ENCODE measurements at places on chromosomes 2 and 18.

DNA sequence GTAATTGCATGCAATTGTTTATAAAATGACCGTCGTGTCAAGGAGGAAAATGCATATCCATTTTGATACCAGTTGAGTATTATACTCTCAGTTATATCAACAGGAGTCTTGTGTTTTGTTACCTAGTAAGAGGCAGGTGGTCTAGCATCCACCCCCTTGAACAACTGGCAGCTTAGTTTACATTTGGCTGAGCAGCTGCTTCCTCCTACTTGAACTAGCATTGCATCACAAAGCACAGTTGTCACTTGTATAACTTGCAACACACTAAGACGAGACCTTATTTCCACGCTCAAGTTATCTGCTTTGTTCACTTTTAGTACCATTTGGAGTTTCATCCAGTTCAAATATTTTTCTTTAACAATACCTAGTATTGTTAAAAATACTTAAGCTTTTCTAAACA, 75.4 kb upstream of the UBE2E3 start:
- H3K36me3 ChIP-seq, result no peaks in the 10 kb centered on the region
- DNase-seq, result no peak
- H3K4me1 ChIP-seq, result no peaks in the 10 kb centered on the region
- peaks cover 59% of the 10 kb centered on the region for H3K27me3 ChIP-seq

GRCh38 chr2:55133467-55134315, 83.4 kb upstream of the RTN4 start:
- peak overlapping the region; percentile 93 for H3K27ac ChIP-seq
- peak overlapping the region; percentile 64 for H3K4me3 ChIP-seq
- peak; percentile 53 for DNase-seq
- peaks cover 16% of the 10 kb centered on the region for H3K4me1 ChIP-seq
- H3K27me3 ChIP-seq, result no peaks in the 10 kb centered on the region

DNA sequence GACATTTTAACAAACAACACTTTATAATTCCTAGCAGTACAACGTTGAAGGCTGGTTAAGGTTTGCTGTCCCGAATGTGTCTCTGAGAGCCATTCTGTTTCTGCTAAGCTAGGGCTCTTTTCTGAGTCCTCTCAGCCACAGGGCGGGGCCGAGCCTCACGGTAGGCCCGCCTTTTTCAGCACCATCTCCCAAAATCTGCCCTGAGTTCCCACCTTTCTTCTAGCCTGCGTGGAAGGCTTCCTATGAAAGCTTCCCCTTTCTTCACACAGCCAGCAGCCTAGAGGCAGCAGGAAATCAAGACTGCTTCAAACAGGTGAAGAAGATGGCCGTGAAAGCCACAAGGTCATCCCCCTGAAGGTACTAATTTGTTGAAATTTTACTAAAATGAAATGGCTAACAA, 255.5 kb downstream of the CDH2 start:
- no peaks in the 10 kb centered on the region for H3K36me3 ChIP-seq
- H3K4me3 ChIP-seq, result no peak overlapping the region
- H3K27ac ChIP-seq, result no peak overlapping the region

GRCh38 chr2:43086451-43087221, 139.8 kb downstream of the ZFP36L2 start:
- no peaks in the 10 kb centered on the region for H3K27me3 ChIP-seq
- H3K36me3 ChIP-seq, result peaks cover 2% of the 10 kb centered on the region

- no peaks in the 10 kb centered on the region for H3K4me1 ChIP-seq
- H3K27ac ChIP-seq, result no peak overlapping the region
- no peaks in the 10 kb centered on the region for H3K36me3 ChIP-seq
- H3K27me3 ChIP-seq, result no peaks in the 10 kb centered on the region
- H3K4me3 ChIP-seq, result no peak overlapping the region
Observed at GRCh38 chr18:57542812-57543427, 43.6 kb downstream of the FECH start.

- H3K4me1 ChIP-seq, result no peaks in the 10 kb centered on the region
- no peaks in the 10 kb centered on the region for H3K36me3 ChIP-seq
- no peaks in the 10 kb centered on the region for H3K27me3 ChIP-seq
- DNase-seq, result no peak
Observed at GRCh38 chr2:103451283-103451682, 689.5 kb downstream of the TMEM182 start.

DNA sequence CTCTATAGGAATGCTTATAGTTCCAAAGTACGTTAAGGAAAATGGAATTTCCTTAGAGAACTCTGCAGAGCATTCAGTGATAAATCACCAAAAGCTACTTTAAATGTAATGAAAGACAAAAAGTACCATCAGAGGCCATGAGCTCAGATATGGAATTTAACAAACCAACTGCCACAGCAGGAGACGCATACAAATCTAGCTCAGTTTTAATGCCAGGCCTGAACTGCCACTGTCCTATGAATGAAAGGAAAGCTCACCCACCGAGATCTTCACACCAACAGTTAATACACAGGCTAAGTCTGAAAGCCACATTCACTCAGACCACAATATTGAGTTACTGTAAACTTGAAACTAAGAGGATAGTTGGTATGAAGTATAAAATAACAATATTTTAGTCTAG, 126.8 kb downstream of the ZNF516 start:
- H3K4me1 ChIP-seq, result peaks cover 7% of the 10 kb centered on the region
- H3K36me3 ChIP-seq, result peaks cover 3% of the 10 kb centered on the region

- H3K4me3 ChIP-seq, result no peak overlapping the region
- DNase-seq, result no peak
- H3K36me3 ChIP-seq, result no peaks in the 10 kb centered on the region
- H3K27me3 ChIP-seq, result peaks cover 8% of the 10 kb centered on the region
- H3K27ac ChIP-seq, result no peak overlapping the region
Observed at GRCh38 chr2:136436936-136437335, 319.0 kb upstream of the CXCR4 start.

DNA sequence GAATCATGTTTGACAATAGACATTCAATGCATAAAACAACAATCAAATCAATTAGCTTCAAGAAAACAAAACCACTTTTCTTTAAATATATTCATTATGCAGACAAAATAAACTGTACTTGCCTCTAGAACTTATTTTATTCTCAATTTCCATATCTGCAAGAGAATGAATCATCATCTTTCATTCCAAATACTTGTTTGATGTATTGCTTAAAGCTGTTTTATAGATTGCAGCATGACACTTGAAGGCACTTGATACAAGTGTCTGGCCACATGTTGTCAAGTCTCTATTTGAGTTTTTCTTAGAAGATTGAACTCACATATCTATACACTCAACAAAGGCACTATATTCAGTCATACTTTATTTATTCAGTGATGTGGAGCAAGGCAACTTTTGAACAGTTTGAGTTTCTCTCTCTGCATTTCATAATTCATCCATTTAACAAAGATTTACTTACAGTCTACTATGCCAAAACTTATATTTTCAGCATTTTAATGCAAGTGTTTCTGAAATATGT, 38.7 kb upstream of the DDX18 start:
- DNase-seq, result no peak
- H3K27ac ChIP-seq, result no peak overlapping the region
- no peak overlapping the region for H3K4me3 ChIP-seq
- no peaks in the 10 kb centered on the region for H3K4me1 ChIP-seq

DNA sequence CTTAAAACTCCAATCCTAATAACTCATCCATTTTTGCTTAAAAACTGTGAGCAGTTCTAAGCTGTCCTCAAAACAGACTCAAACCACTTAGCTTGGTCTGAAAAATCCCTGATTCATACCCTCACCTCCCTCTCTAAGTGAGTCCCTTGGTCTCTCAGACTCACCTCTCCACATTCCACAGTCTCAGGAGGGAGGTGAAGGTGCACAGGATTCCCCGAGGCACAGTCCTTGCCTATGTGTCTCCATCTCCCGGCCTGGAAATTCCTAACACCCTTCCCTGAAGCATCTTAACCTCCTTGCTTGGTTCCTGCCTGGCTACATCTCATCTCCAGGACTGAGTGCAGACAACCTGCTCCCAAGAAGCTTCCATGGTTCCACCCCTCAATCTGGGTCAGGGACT, 45.0 kb downstream of the CYRIA start:
- peaks cover 3% of the 10 kb centered on the region for H3K36me3 ChIP-seq
- peaks cover 11% of the 10 kb centered on the region for H3K27me3 ChIP-seq
- no peak for DNase-seq
- H3K4me1 ChIP-seq, result peaks cover 18% of the 10 kb centered on the region
- H3K4me3 ChIP-seq, result no peak overlapping the region
- no peak overlapping the region for H3K27ac ChIP-seq

GRCh38 chr2:8310557-8311455, 371.1 kb upstream of the ID2 start:
- H3K4me1 ChIP-seq, result peaks cover 90% of the 10 kb centered on the region
- peaks cover 8% of the 10 kb centered on the region for H3K36me3 ChIP-seq
- no peak for DNase-seq
- H3K4me3 ChIP-seq, result peak overlapping the region; percentile 75
- peak overlapping the region; percentile 91 for H3K27ac ChIP-seq

DNA sequence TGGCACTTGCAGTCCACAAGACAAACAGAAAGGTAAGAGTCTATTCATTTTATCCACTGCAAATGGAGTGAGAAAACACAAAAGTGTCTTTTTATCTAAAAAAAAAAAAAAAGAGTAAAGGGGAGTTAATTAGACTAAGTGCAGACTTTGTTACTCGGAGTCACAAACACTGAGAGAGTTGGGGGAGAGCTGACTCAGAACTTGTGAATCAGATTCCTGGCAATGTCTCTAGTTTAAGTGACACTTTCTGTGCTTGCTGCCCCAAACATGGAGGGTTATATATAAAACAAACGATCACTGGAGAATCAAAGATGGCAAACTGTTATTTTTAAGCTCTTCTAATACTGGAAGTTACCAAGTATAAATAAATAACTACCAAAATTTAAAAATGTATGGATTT, 505.8 kb upstream of the NRP2 start:
- H3K4me1 ChIP-seq, result no peaks in the 10 kb centered on the region
- no peaks in the 10 kb centered on the region for H3K36me3 ChIP-seq
- no peaks in the 10 kb centered on the region for H3K27me3 ChIP-seq
- no peak overlapping the region for H3K27ac ChIP-seq

DNA sequence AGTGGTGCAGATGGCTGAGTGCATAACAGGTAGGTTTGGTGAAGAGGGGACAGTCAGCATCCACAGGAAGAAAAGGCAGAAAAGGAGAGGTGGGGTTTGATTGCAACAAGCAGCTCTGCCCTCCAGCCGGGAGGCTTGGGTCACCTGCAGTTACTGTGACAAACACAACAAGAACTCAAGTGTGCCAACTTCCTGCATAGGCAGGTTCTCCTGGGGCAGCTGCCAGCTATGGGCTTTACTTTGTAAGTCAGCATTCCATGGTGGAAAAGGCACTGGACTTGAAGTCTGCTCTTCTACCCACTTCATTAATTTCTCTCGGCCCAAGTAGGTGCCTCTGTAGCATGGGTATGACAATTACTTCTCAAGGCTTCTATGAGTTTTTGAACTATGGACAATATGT, 98.9 kb downstream of the MYT1L start:
- no peaks in the 10 kb centered on the region for H3K4me1 ChIP-seq
- H3K27ac ChIP-seq, result no peak overlapping the region

GRCh38 chr2:203789618-203790017, 78.0 kb upstream of the CTLA4 start:
- H3K27me3 ChIP-seq, result no peaks in the 10 kb centered on the region
- peaks cover 2% of the 10 kb centered on the region for H3K36me3 ChIP-seq
- no peak overlapping the region for H3K27ac ChIP-seq
- no peak overlapping the region for H3K4me3 ChIP-seq
- no peak for DNase-seq

DNA sequence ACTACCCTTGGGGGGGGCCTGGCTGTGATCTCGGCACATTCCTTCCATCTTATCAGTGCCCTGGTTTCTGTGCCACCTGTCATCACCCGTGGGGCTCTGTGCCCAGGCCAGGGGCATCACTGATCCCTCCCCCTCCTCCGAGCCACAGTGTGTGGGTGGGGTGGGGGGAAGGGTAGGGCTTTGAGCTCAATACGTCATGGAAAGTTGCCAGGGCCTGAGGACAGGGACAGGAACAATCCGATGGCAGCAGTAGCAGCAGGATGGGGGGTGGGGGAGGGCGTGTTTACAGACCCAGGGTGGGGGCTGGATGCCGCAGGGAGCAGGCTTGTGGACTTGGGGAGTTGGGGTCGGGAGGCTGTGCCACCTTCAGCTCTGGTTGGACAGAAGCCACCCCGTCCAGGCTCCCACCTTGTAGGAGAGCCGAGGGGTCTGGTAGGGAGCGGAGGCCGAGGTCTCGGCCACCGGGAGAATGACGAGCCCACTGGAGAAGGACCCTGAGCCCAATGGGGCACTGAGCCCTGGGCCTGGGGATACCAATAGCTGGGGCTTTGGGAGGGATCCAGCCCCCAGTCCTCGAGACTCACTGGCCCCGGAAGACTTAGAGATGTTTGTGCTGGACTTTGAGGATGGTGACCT, 3.5 kb downstream of the SLC4A3 start:
- H3K36me3 ChIP-seq, result peaks cover 4% of the 10 kb centered on the region
- peaks cover 13% of the 10 kb centered on the region for H3K4me1 ChIP-seq
- H3K27ac ChIP-seq, result no peak overlapping the region
- H3K4me3 ChIP-seq, result no peak overlapping the region
- DNase-seq, result no peak
- H3K27me3 ChIP-seq, result peaks cover 75% of the 10 kb centered on the region

DNA sequence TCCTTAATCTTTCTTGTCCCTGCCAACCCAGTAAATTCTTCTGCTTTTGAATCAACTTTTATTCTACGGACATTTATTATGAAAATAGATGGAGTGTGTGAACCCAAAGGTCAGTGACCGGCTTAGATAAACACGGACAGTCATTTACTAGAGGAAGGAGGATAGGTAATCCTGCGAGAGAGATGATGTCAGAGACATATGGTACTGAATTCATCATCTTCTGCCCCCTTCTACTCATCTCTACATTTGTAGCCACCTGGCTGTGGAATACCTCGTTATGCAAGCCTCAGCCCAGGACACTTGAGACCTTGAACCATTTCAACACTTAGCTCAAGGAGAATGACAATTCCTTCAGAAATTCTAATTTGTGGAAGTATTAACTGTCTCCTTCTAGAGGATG, 443.6 kb downstream of the TDRD15 start:
- H3K4me3 ChIP-seq, result no peak overlapping the region
- DNase-seq, result no peak
- no peaks in the 10 kb centered on the region for H3K36me3 ChIP-seq
- no peaks in the 10 kb centered on the region for H3K27me3 ChIP-seq
- no peaks in the 10 kb centered on the region for H3K4me1 ChIP-seq

Measured in central memory CD8-positive, alpha-beta T cell (primary cell).